Omental fat pad (tissue), 4 donors: ENCODE measurements at places on chromosomes 2 and 18. TPM values are rescaled to one million over a fixed set of nuclear protein-coding genes. Genes with fewer than 3 reads are reported as not detected.

GRCh38 chr18:22983175-22983574 is 50.0 kb downstream of the RBBP8 start:
- no peak for DNase-seq

- DNase-seq = no peak
Measured at GRCh38 chr2:132652474-132652873, 17.5 kb downstream of the LYPD1 start.

DNA sequence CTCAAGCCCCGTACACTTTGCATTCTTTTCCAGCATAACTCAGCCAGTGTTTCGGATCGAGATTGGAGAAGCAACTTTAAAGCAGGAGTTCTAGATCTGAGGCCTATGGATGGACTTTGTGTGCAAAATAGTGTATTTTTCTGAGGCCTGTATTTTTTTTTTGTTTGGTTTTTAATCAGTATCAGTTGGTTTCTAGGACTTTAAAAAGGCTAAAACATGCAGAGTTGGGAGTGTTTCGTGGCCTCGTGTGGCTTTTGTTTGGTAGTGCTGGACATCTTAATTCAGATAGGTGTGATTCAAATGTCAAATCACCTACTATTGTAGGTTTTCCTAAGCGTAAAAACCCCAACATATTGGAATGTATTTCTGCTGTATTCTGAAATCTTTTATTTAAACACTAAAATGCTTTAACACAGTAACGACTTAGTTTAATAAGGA is 282 bp upstream of the PUS10 start:
- no peak for DNase-seq

DNA sequence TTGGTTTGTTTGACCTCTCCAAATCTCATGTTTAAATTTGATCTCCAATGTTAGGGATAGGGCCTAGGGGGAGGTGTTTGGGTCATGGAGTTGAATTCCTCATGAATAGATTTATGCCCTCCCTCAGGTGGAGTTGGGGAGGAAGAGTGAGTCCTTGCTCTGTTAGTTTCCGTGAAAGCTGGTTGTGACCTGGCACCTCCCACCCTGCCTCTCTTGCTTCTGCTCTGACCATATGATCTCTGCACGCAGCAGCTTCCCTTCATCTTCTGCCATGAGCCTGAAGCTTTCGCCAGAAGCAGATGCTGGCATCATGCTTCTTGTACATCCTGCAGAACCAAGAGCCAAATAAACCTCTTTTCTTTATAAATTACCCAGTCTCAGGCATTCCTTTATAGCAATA is 231.6 kb upstream of the ERBB4 start:
- no peak for DNase-seq

DNA sequence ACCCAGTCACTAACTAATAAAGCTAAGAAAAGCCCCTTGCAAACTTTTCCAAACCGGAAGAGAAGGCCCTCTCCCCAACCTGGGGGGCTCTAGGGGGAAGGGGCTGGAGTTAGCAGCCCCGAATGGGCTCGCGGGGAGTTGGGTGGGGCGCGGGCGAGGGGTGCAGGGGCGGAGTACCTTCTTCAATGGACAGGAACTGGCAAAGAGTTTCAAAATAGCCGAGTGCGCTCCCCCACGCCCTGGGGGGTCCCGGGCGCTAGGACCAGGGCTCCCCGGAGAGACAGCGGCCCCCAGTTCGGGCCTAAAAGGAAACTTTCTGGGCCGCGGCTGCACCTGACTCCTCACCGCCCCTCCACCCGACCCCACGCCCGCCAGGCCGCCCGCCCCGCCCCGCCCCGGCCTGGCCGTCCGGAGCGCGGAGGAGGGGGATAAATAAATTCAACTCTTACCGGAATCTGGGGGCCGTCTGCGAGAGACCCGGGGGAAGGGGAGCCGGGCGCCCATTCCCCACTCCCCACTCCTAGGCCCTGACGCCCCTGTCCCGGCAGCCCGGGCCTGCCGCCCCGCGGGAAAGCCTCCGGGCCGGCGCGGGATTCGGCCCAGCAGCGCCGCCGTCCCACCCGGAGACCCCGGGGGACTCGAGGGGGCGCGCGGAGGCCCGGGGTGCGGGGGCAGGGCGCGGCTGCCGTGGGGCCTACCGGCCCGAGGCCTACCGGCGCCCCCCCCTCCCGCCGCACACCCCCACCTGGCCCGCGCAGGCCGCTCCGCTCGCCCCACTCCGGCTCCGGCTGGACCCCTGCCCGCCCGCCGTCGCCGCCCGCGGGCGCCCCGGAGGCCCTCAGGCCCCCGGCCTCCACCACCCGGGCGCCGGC is 868 bp downstream of the INO80D start:
- DNase-seq = no peak

DNA sequence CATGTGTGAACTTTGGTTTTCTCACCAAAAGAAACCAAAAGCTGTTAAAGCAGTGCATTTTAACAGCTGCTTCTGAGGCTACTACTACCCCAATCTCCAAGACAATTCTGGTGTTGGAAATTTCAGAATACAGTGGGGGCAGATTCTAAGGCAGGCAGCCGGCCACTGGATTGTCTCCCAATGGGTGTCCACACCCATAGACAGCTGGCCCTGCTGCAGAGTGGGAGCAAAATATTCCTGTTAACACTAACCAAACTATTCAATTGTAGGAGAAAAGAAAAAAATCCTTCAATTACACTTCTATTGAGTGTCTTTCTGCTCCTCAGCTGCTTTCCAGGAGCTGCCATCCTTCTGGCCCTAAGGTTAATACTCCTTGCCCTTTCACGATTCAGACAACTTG is 223.7 kb downstream of the ALK start:
- no peak for DNase-seq

- no peak for DNase-seq
Measured at GRCh38 chr2:183678908-183679307, 554.7 kb downstream of the NUP35 start.

GRCh38 chr18:60163622-60164021 is 209.0 kb downstream of the MC4R start:
- DNase-seq = no peak

DNA sequence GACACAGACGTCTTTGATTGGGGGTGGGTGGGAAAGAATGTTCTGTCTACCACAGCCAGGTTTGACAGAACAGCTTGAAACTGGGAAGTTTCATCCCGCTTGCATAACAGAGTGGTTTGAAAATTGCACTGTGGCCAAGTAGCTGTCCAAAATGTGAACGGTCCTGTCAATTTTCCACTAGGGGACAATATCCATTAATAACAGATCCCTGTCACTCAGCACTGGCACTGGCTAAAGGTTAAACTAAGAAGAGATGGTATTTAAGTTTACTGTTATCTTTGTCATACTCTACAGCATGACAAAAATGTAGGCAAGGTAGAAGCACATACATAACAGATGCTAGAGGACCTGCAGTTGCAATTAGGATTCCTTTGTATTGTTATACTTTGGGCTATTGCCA is 55.6 kb upstream of the ACMSD start:
- DNase-seq = no peak

GRCh38 chr18:73981796-73982195 is 165.8 kb downstream of the FBXO15 start:
- no peak for DNase-seq

GRCh38 chr2:85078536-85078935 is 54.7 kb upstream of the TCF7L1 start:
- no peak for DNase-seq

- no peak for DNase-seq
Measured at GRCh38 chr18:43571078-43571689, 293.9 kb upstream of the SYT4 start.

GRCh38 chr2:111039628-111040383 is 80.9 kb upstream of the BCL2L11 start:
- DNase-seq = no peak

GRCh38 chr18:23835506-23835905 is 146.3 kb downstream of the LAMA3 start:
- DNase-seq = no peak

DNA sequence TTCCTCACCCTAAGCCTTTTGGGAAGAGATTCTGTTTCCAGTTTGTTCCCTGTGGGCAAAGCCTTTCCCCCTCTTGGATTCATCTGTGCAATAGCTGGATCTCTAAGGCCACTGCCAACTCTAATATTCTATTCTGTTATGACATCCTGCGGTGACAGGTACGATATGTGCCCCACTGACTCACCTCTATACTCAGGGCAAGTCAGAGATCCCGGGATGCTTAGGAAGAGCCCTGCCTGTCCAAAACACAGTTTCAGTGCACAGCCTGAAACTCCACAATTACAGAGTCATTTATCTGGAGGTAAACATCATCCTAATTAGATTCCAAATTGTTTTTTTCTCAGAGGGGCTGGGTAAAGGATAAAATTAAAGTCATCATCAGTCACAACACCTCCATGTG is 190.2 kb downstream of the TFCP2L1 start:
- DNase-seq = no peak

DNA sequence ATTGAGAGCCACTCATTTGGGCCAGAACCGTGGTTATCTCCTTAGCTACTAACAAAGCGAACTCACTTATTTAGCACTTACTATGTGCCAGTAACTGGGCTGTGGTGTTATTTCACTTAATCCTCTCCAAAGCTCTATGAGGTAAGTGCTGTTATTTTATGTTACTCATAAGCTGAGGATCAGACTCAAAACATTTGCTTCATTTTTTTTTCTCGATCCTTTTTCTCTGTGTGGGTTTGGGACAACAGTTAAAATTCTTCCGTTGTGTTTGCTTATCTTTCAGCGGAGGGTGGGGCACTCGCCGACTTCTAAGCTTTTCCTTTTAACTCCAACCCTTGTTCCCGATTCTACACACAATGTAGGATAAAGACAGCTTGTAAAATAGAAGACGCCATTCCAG is 52.8 kb downstream of the TMEM178A start:
- DNase-seq = no peak

DNA sequence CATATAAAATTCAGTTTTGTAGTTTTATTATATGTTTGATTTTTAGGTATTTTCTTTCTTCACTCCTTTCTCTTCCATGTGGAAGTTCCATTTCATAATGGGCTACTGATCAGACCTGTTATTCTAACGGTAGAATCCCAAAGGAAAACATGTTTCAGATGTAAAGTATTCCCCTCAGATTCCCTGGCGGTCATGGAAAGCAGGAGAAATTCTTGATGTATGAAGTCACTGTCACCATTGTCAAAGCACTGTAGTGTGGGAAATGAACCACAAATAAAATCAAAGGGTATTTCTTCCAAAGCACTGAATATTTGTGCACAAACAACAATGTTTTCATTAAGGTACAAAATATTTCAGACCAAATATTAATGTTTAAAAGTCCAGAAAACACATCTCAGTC is 237.3 kb upstream of the KLHL14 start:
- DNase-seq = no peak

DNA sequence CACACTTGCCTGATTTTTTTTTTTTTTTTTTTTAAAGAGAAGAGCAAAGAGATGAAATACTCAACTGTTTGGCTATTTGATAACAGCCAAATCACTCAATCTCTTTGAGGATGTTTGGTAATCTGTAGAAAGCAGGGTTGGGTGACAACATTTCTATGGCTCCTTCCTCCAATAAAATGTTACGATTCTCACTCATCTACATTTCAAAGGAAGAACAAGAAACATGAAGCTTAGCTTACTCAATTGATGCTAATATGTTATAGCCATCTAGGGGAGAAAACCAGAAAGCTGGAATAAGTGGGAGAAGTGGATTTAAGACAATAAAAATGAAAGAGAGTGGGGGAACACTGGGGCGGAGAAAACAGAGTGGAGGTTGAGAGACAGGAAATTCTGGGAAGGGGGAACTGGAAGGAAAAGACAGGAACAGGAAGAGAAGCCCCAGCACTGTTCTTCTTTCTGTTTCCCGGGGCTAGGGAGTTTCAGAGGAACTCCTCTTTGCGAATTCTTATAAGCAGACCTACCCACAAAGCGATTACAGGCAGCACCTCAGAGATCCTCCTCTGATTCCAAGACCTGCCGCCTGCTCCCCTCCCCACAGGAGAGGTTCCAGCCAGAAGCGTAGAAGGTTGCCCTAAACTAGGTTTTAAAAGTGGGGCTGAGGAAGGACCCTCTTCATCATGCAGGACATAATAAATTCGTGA is 13.3 kb downstream of the ST3GAL5 start:
- DNase-seq = no peak

DNA sequence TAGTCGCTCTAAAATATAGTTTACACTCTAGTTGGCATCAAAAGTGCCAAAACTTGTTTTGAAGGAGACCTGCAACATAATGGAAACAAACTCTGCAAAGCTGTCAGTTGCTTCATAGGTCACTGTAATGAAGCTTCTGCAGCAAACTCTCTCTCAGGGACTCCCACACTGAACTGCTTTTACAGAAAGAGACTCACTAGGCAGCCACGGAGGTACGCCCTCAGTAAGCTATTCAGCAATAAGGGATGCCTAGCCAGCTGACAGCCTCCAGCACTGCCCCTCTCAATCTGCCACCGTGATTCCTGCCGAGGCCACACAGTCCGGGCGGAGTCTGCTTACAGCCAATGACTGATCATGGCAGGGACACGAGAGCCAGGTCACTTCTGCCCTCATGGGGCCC is 51.1 kb downstream of the COLEC12 start:
- no peak for DNase-seq

- DNase-seq = no peak
Measured at GRCh38 chr18:54080858-54081257, 143.6 kb downstream of the MBD2 start.

DNA sequence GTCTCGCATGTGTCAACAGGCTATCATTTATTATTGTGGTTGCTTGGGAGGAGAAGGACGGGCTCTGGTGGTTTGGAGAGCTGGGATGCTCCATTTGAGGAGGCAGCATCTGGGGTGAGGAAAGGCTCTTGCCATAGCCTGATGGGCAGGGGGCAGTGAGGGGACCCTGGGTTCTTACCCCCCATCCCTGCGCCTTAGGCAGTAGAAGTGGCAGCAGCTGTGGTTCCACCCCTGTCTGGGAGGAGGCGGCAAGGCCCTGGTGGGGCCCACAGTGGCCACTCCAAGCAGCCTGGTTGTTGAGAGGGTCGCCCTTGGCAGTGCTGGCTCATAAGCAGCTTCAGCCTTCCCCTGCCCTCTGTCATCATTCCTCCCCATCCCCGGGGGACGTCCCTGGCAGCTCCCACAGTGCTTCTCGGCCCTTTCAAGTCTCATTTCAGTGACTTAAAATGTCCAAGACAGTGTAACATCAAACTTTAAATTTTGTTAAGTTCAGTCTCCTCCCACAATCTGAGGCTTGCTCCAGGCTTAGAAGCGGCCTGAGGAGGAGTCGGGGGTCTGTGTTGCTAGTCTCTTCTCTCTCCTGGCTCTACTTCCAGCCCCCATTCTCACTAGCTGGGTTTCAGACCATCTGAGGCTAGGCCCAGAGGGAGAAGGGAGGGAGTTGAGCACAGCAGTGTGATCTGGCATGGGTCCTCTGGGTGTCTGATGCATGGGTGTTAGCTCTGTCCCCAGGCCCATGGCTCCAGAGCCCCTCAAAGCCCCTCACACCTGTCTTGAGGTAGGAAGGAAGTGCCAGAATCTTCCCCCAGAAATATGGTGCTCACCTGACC is 34.9 kb upstream of the PTPN4 start:
- no peak for DNase-seq

- peak; percentile 5 for DNase-seq
Measured at GRCh38 chr2:239816576-239817467, 208.3 kb downstream of the NDUFA10 start.

- no peak for DNase-seq
Measured at GRCh38 chr2:139864821-139865302, 1084.7 kb upstream of the NXPH2 start.

GRCh38 chr2:176891105-176891504 is 321.5 kb upstream of the HNRNPA3 start:
- no peak for DNase-seq

CUL3 gene
- 68.0 TPM for total RNA-seq

NIFK gene
- total RNA-seq = 97.6 TPM

GALNT13 gene
- total RNA-seq = 0.38 TPM

SP140 gene
- total RNA-seq = 9.7 TPM

FBXO41 gene
- total RNA-seq = 3.1 TPM

MYO3B gene
- not detected for total RNA-seq

UGT1A7 gene
- total RNA-seq = not detected

GCFC2 gene
- total RNA-seq = 29.0 TPM

SPP2 gene
- total RNA-seq = not detected
